SJSA1 (cell line): ENCODE measurements at places on chromosomes 4 and X. TPM values are rescaled to one million over a fixed set of nuclear protein-coding genes. Genes with fewer than 3 reads are reported as not detected.

GRCh38 chr4:34731070-34731469, 1513.2 kb downstream of the ARAP2 start:
- no peaks in the 10 kb centered on the region for H3K27me3 ChIP-seq
- H3K27ac ChIP-seq, result no peak overlapping the region
- H3K36me3 ChIP-seq, result no peaks in the 10 kb centered on the region
- DNase-seq, result no peak
- H3K4me1 ChIP-seq, result no peaks in the 10 kb centered on the region

The ITIH6 gene
- not detected in 2 replicates for total RNA-seq

- H3K4me3 ChIP-seq, result no peak overlapping the region
- no peaks in the 10 kb centered on the region for H3K4me1 ChIP-seq
- H3K27ac ChIP-seq, result no peak overlapping the region
Observed at GRCh38 chrX:96615448-96615847, 69.2 kb upstream of the DIAPH2 start.

The TMPRSS11F gene
- total RNA-seq, result not detected in 2 replicates

GRCh38 chrX:19629541-19629940, 114.2 kb upstream of the MAP3K15 start:
- no peaks in the 10 kb centered on the region for H3K36me3 ChIP-seq
- H3K4me3 ChIP-seq, result no peak overlapping the region
- no peaks in the 10 kb centered on the region for H3K27me3 ChIP-seq
- H3K27ac ChIP-seq, result no peak overlapping the region
- peaks cover 17% of the 10 kb centered on the region for H3K4me1 ChIP-seq

The HS6ST2 gene
- total RNA-seq, result not detected in 2 replicates

The NAP1L3 gene
- total RNA-seq, result 1.7 and 3.0 TPM in 2 replicates

- H3K27ac ChIP-seq, result no peak overlapping the region
- no peaks in the 10 kb centered on the region for H3K27me3 ChIP-seq
- no peak overlapping the region for H3K4me3 ChIP-seq
- DNase-seq, result no peak
Observed at GRCh38 chr4:124386163-124386562, 326.4 kb downstream of the ANKRD50 start.

GRCh38 chrX:18174209-18174608, 46.5 kb downstream of the BEND2 start:
- no peaks in the 10 kb centered on the region for H3K36me3 ChIP-seq
- no peak overlapping the region for H3K27ac ChIP-seq

DNA sequence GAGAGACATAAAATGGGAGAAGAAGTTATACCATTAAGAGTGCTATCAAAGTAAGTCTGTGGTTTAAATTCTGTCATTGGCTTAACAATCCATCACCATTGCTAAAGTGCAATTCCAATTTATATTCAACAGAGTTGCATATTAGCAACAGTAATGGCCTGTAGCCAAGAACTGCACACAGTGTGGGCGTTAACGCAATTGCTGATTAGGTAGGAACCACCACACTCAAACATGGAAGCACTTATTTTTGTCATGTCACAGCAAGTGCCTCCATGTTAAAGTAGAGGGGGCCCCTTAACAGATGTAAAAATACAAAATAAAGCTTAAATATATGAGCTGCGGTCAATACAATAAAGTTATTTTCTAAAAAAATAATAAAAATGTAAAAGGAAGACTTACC, 10.8 kb downstream of the LARP7 start:
- peaks cover 4% of the 10 kb centered on the region; the same call in 1 of the 2 replicates for H3K4me1 ChIP-seq
- no peaks in the 10 kb centered on the region for H3K27me3 ChIP-seq
- no peak overlapping the region for H3K27ac ChIP-seq
- no peak overlapping the region for H3K4me3 ChIP-seq

The SPP1 gene
- total RNA-seq, result 2.7 and 3.6 TPM in 2 replicates

GRCh38 chr4:72606751-72607150, 37.7 kb upstream of the ADAMTS3 start:
- H3K36me3 ChIP-seq, result no peaks in the 10 kb centered on the region
- no peaks in the 10 kb centered on the region for H3K4me1 ChIP-seq
- DNase-seq, result no peak
- no peak overlapping the region for H3K4me3 ChIP-seq
- H3K27ac ChIP-seq, result no peak overlapping the region

- H3K36me3 ChIP-seq, result no peaks in the 10 kb centered on the region
- H3K4me1 ChIP-seq, result no peaks in the 10 kb centered on the region
Observed at GRCh38 chr4:142572071-142572470, 274.0 kb downstream of the INPP4B start.

The RGN gene
- total RNA-seq, result not detected in 2 replicates

The ENPP6 gene
- total RNA-seq, result not detected in 2 replicates

DNA sequence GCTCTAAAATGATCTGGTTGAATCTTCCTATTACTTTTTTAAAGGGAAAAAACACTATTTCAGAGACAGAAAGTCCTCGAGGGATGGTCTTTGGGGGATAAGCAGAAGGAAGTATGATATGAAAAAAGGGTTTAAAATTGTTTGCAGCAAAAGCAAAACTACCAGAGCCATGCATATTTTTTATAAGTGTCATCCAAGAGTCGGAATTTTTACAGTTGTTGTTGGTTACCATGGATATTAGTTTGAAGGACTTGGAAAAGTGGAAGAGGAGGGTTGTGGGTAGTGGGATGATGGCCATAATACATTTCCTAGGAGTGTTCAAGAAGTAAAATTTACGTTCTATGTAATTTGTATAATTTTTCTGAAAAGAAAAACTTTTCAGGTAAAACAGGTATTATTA, 134.4 kb downstream of the PCDH7 start:
- no peak for DNase-seq
- H3K27ac ChIP-seq, result no peak overlapping the region
- H3K27me3 ChIP-seq, result no peaks in the 10 kb centered on the region
- H3K36me3 ChIP-seq, result no peaks in the 10 kb centered on the region
- no peaks in the 10 kb centered on the region for H3K4me1 ChIP-seq
- H3K4me3 ChIP-seq, result no peak overlapping the region

The SFRP2 gene
- not detected in 2 replicates for total RNA-seq

GRCh38 chr4:98746530-98746929, 88.1 kb upstream of the TSPAN5 start:
- no peak overlapping the region for H3K27ac ChIP-seq
- H3K4me1 ChIP-seq, result no peaks in the 10 kb centered on the region
- no peaks in the 10 kb centered on the region for H3K27me3 ChIP-seq
- H3K4me3 ChIP-seq, result no peak overlapping the region

The PABPC5 gene
- total RNA-seq, result 0.61 and 1.4 TPM in 2 replicates

DNA sequence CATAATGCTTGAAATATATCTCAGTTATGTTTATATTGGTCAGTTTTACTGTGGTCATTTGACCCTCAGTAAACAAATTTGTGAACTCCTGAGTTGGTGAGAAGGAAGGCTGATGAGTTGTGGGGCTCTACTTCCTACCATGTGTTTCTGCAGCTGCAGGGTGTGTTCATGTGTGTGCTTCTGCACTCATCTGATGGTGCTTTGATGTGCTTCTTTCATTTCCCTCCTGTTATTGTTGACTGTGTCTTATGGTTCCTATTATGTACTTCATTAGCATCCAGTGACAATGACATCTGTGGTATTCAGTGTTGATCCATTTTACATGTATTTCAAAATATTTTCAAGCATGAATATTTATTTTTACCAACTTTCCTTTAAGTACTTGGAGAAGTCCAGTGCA, 46.5 kb downstream of the XAGE2 start:
- H3K27ac ChIP-seq, result no peak overlapping the region
- H3K4me3 ChIP-seq, result no peak overlapping the region
- DNase-seq, result no peak
- 0 out of 2 replicates have a peak, but pooled peaks cover 4% of the 10 kb centered on the region for H3K4me1 ChIP-seq
- no peaks in the 10 kb centered on the region for H3K36me3 ChIP-seq

DNA sequence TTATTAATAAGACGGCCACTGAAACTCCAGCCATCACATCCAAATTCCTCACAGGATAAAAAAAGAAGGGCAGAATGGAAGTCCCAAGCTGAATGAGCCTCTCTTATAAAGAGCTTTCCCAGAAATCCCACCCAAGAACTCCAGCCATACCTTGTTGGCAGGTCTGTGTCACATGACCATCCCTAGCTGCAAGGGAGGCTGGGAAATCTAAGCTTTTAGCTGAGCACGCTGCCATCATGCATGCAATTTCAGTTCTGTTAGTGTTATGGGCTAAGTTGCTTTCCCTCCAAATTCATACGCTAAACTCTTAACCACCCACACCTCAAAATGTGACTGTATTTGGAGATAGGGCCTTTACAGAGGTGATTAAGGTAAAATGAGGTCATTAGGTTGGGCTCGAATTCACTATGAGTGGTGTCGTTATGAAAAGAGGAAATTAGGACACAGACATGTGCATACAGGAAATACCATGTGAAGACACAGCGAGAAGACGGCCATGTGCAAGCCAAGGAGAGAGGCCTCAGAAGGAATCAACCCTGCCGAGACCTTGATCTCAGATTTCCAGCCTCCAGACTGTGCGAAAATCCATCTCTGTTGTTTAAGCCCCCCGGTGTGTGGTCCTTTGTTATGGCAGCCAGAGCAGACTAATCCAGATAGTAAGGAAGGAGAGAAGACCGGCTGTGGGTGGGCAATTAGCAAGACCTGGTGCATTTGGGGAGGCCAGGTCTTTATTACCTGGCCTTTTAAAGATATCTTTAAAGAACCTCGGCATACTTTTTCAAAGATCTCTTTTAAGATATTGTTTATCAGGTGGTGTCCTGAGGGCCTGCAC, 317.6 kb downstream of the BCOR start:
- no peaks in the 10 kb centered on the region for H3K27me3 ChIP-seq
- no peak overlapping the region for H3K27ac ChIP-seq
- DNase-seq, result no peak
- no peaks in the 10 kb centered on the region for H3K4me1 ChIP-seq
- no peaks in the 10 kb centered on the region for H3K36me3 ChIP-seq

GRCh38 chr4:57249083-57249482, 138.9 kb upstream of the IGFBP7 start:
- no peak for DNase-seq
- peaks cover 10% of the 10 kb centered on the region for H3K27me3 ChIP-seq
- no peak overlapping the region for H3K27ac ChIP-seq

The KCNE5 gene
- not detected in 2 replicates for total RNA-seq

The PLP2 gene
- total RNA-seq, result 48.3 and 63.8 TPM in 2 replicates

- no peak for DNase-seq
- no peaks in the 10 kb centered on the region for H3K27me3 ChIP-seq
- no peak overlapping the region for H3K27ac ChIP-seq
- no peak overlapping the region for H3K4me3 ChIP-seq
- H3K36me3 ChIP-seq, result no peaks in the 10 kb centered on the region
Observed at GRCh38 chr4:90357117-90357710, 230.0 kb downstream of the CCSER1 start.

DNA sequence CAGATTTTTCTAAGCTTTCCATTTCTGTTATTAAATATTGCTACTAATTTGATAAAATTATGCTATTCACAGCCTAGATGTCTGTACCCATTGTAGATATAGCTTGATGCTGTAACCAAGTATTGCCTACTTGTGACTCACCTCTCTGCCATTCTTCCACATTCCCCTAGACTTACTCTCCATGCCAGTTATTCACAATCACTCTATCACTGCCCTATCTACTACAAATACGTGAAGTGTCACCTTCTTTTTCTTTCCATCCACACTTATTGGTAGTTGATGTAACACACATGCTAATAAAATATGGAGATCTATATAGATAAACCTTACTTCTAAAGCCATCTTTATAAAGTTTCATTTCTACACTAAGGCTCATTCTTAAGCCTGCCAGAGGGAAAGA, 179.4 kb upstream of the PACRGL start:
- H3K27me3 ChIP-seq, result no peaks in the 10 kb centered on the region
- H3K4me1 ChIP-seq, result peaks cover 16% of the 10 kb centered on the region
- H3K4me3 ChIP-seq, result no peak overlapping the region
- no peak for DNase-seq
